ENCODE measurements at places on chromosomes 3 and 15.

- peak; percentile 79 for DNase-seq
These were observed 2.1 kb upstream of the GNAT1 start for GRCh38 chr3:50189274-50189673.

DNA sequence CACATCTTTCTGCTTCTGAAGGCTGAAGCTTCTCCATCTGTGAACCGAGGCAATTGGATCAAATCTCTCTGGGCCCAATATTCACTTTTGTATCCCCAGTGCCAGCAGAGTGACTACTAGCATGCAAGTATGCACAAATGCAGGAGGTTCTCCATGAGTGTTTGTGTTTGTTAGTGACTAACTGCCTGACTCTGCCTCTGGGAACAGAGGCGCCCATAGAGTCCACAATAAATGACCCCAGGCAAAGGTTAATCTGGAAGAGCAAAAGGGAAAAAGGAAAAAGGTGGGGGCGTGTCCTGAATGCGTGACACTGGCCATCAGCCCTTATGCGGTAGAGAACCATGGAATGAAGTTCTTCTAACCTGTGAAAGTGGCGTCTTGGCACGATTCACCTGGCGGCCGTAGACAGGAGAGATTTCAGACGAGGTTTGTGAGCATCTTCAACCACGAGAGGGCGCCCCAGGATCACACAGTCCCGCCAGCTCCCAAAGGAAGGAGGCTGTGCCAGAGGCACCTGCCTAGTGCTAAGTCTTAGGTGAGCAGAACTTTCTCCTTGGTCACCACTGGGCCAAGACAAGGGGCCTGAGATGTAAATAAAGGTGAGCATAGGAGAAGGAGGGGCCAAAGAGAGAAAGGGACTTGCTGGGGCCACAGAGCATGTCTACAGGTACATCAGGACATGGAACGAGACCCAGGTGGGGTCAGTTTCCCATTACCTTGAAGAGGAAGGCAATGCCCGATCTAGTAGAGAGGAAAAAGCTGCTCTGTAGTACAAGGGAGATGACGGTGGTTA lies 44.2 kb downstream of the RBPMS2 start:
- DNase-seq = peak; percentile 90

DNA sequence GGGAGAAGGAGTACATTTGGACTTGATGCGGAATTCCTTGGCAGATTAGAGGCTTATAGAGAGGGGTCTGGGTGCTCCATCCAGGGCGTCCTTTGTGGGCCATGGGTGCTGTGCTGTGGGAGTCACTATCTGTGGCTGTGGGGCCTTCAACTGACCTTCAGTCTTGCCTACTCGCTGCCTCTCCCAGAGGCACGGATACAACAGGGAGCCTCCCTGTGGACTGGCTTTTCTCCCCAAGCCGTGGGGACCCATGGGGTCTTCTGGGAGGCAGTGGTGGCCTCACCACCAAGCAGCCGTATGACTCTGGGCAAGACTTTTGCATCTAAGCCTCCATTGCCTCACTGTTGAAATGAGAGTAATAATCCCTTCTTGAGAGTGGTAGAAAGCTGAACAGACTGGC lies 83.9 kb downstream of the PDCD6IP start:
- DNase-seq = no peak

GRCh38 chr3:178671377-178671776 lies 135.1 kb downstream of the KCNMB2 start:
- DNase-seq = no peak

DNA sequence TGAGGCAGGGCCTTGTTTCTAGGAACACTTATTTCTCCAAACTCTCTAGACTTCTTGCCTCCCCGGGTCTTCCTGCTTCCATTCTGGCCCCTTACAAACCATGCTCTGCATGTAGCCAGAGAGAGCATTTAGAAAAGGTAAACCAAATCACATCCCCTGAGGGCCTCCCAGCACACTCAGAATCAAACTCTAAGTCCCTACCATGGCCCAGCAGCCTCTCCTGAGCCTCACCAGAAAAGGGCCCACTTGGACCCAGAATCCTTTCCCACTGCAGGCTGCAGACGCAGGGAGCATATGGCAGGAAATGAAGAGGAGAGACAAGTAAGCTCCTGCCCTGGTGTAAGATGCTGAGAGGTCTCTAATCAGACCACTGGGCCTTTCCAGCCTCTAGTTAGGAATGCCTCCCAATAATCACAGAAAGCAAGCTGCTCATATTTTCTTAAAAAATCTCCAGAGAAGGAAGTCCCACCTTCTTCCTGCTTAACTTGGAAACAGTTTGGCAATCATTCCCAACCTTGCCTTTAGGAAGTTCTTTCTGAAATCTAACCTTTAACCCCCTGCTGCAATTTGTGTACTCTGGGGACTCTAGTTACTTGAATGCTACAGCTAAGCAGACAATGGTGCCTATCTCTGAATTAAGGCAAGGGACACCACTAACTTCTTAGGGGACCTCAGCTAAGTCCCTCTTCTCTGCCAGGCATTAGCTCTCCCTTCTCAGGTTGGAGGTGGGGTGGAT lies 4.2 kb downstream of the AMOTL2 start:
- no peak for DNase-seq

DNA sequence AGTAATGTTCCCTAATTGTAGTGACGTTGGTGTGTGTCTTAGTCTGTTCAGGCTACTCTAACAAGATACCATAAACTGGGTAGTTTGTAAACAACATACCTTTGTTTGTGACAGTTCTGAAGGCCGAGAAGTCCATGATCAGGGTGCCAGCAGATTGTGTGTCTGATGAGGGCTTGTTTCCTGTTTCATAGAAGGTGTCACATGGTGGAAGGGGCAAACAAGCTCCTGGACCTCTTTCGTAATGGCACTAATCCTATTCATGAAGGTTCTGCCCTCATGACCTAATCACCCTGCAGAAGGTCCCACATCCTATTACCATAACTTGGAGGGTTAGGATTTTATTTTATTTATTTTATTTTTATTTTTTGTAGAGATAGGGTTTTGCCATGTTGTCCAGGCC lies 11.1 kb downstream of the ATXN7 start:
- no peak for DNase-seq

DNA sequence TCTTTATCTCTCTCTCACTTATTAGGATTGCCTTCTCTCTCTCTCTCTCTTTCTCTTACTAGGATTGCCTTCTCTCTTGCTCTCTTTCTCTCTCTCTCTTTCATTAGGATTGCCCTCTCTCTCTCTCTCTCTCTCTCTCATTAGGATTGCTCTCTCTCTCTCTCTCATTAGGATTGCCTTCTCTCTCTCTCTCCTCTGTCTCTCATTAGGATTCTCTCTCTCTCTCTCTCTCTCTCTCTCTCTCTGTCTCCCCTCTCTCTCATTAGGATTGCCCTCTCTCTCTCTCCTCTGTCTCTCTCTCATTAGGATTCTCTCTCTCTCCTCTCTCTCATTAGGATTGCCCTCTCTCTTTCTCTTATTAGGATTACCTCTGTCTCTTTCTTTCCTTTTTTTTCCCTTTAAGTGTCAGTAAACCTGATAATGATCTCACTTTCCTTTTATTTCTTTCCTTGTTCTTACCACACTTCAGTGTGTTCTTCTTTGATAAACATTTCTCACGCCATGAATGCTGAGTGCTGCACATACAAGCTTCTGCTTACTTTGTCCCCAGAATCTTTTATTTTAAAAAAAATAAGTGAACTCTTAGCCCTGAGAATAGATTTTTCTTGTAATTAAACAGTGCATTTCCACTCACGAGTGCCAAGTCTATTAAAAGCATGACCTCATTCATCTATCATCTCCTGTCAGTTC lies 243.4 kb upstream of the TBC1D5 start:
- DNase-seq = no peak

- DNase-seq = no peak
These were observed 349.5 kb upstream of the MANF start for GRCh38 chr3:51035630-51036029.

DNA sequence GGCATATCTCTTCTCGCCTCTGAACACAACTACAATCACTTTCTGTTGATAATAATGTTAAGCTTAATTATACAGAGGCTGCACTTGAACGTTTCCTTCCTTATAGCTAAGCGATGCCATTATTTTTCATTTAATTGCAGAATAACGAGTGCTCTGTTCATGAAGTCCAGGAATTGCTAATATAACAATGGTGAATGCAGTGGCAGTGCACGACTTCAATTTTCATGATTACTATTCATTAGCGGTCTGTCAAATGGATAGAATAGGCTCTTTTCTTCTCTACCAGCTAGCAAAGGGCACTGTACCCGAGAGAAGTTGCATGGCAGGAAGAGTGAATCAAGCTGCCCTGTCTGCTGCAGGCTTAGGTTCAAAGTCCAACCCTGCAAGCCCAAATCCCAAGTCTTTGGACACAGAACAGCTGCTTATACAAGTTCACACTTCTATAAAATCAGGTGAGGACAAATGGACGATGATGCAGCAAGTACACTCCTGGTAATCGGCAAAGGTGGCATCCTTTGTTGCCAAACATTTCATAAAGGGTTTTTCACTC lies 75.6 kb downstream of the PDZRN3 start:
- no peak for DNase-seq

- DNase-seq = no peak
These were observed 333.7 kb downstream of the EPHA3 start for GRCh38 chr3:89441141-89441540.

DNA sequence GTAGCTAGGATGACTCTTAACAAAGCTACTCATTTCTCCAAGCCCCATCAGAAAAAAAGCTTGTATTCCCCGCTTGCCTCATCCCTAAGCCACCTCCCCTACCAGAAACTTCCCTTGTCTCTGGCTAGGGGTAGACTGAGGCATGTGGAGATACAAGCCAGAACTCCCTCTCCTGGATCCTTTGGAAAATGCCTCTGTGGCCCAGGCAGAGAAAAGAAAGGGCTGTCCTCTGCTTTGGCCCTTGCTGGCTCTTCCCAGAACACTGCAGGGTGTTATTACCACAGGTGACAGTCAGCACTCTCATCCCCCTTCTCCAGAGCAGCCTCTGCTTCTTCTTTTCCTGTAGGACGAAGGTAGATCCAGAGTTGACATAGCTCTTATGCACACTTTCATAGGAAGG lies 15.2 kb downstream of the RMDN3 start:
- DNase-seq = no peak

DNA sequence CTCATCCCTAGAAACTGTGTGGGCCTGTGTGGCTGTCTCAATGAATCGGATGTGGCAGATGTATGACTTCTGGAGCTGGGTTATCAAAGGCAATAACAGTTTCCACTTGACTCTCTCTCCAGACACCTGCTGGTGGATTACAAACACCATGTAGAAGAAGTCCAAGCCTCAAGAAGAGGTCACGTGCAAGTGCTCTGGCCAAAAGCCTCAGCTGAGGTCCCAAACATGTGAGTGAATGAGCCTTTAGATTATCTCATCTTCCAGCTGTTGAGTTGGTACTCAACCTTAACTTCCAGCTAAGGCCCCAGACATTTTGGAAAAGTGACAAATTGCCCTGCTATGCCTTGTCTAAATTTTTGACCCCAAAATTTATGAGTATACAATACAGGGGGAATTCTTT lies 42.7 kb upstream of the IL12A start:
- DNase-seq = no peak

- no peak for DNase-seq
These were observed 460.0 kb downstream of the CNTN6 start for GRCh38 chr3:1552831-1553230.

GRCh38 chr3:57151021-57151449 lies 14.1 kb downstream of the IL17RD start:
- no peak for DNase-seq

- no peak for DNase-seq
These were observed 24.8 kb downstream of the FOXL2NB start for GRCh38 chr3:138971766-138972320.

GRCh38 chr3:1380926-1381646 lies 288.3 kb downstream of the CNTN6 start:
- no peak for DNase-seq

DNA sequence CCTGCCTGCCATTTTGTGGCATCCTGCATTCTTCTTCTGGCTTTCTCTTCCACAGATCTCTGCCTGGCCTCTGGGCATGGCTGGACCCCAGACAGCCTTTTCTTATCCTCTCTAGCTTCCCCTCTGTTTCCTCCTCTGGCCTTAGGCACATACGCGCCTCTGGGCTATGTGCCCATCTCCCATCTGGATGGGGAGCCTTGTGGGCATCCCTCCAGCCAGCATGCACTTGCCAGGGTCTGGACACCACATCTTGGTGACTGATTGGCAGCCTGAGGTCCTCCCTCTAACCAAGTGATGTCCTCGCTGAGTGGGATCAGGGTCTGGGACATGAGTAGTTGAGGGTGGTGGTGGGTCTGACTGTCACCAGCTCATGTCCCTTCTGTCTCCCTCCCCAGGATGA lies 12.8 kb downstream of the PLEKHO2 start:
- DNase-seq = no peak

DNA sequence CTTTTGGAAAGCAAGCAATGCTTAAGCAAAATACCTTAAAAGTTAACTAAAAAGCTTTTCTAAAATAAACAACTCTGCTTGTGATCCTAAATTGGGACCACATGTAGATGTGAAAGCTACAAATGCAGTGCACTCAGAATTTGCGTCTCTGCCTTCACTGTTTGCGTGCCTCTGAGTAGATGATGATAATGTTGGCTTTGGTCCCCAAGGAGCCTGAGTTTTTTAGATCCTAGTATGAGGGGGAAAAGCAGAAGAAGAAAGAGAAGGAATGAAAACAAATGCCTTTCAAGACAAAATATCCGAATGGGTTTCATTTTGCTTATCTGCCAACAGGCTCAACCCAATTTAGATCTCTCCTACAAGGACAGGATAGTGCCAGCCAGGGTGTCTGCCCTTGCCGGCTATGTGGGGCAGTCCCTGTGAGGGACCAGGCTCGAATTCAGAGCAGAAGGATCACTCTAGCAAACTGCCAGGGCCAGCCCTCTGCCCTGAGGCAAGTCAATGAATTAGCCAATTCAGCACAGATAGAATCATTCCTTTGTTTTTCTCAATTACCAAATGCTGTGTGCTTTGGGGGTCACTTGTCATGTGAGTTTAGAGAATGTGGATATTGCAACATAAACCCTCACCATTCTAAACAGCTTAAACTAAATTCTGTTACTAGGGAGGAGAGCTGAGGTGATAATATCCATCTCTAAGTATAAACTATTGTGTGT lies 28.5 kb downstream of the SCG5 start:
- DNase-seq = peak; percentile 79
